ENCODE measurements at places on chromosomes 5 and 9.

DNA sequence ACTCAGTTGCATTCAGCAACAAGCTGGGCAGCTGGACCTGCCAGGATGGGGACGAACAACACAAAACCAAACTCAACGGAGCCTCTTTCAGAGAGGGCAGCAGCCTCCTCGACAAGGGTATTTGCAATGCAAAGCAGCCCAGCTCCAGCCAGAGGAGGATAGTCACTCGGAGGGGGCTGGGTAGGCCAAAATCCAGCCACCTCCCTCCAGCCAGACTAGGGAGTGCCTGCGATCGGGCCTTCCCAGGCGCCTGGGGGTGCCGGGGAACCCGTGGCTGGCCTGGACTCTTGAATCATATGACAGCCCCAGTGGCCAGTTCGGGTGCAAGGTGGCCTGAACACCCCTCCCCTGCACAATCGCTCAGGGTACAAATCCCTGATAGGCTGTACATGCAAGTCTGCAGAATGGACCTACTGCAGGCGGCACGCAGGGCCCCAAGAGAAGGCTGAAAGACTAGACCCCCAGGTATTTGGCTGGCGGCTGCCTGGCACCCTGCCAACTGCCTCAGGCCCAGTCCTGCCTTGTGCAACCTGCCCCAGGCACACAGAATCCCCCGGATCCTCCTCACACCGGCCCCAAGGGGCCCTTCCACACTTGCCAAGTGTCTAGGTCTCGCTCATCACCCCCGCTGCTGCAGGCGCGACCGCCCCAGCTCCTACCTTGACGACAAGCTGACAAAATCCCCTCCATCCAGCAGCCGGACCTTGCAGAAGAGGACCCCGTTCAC is 1.3 kb downstream of the EEIG1 start:
- peak; percentile 57 for DNase-seq

- no peak for DNase-seq
These were observed 497.0 kb upstream of the TUSC1 start for GRCh38 chr9:26175264-26175663.

GRCh38 chr9:1871626-1872419 is 143.3 kb upstream of the SMARCA2 start:
- DNase-seq, result peak; percentile 72

DNA sequence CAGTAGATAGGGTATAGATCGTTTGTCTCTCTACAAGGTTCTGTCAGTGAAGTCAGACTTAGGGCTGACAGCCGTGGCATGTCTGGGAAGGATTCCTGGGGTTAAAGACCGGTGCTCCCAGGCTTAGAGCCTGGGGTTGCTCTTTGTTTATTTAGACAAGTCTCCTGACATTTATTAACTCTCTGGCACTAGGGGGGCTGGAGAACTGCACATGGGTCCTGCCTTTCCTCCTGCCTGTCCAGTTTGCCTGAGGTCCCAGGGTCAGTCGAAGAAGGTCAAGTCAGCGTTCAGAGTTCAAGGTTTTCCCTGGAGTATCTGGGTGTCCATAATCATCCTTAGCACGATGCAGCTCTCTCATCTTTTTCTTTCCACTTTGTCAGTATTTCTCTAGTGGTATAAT is 5.6 kb downstream of the EGFLAM start:
- DNase-seq, result no peak

DNA sequence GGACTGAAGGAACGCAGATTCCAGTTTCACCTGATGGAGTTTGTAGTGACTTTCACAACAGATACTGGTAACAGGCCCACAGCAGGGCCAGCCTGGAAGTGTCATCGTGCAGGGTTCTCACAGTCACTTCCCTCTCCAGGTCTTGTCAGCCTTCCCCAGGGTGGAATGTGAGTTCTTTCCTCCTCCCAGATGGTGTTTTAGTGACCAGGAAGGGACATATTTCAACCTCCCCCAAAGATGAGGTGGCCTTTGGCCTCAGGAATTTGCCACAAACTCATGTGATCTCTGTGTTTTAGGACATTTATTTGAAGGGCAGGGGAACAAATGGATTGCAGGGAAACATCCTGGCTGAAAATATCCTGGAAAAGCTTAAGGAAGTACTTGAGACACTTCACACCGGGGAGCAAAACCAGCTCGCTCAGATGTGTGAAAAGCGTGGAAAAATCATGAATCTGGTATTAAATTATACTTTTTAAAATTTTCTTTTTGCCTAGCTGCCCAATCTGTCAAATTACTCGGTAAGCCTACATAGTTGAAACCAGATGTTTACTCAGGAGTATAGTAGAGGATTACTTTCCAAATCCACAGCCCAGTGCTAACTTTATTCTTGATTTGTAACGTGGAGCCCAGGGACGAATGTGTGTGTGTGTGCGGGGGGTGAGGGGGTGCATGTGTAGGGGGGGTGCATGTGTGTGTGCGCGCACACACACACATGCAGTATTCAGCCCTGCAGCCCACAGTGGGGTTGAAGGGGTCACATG is 66.8 kb downstream of the PTPDC1 start:
- no peak for DNase-seq

- DNase-seq, result no peak
These were observed 1.4 kb downstream of the MEF2C start for GRCh38 chr5:88881571-88881971.

- no peak for DNase-seq
These were observed 11.2 kb downstream of the DNAJB5 start for GRCh38 chr9:35000535-35001284.

- DNase-seq, result no peak
These were observed 12.5 kb downstream of the GLIS3 start for GRCh38 chr9:4287386-4287785.

DNA sequence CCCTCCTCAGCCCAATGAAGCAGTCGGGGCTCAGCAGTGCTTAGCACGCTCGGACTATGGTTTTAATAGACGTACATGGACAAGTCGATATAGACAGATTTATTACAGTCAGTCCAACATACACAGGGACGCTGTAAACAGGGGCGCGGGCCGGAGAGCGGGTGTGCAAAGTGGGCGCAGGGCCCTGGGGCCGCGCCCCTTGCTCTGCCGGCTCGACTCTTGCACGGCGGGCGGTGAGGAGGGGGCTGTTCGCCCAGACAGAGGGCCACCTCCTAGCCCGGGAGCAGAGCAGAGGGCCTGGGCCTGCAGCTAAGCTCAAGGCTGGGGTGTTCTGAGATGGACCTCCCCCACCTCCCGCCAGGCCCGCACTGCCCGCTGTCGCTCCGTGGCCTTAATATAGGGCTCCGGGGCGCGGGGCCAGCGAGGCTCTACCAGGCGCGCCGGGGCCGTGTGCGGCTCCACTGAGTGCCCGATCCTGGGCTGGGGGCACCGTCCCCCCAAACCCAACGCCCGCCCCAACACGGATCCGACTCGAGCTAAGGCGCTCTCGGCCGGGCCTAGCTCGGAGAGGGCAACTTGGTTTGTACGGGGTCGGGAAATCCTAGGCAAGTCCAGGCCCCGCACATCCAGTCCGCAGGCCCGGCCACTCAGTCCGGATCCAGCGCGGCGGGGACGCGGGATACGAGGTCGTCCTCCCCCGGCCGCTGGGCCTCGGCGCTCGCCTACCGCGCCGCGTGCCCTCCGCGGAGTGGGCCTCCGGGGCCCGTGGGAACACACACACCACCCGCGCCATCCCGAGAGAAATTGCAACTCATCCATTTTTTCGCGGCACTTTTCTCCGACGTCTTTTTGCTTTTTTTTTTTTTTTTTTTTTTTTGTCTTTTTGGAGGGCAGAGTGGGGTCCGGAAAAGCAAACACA is 6.1 kb downstream of the PITX1 start:
- DNase-seq, result no peak

DNA sequence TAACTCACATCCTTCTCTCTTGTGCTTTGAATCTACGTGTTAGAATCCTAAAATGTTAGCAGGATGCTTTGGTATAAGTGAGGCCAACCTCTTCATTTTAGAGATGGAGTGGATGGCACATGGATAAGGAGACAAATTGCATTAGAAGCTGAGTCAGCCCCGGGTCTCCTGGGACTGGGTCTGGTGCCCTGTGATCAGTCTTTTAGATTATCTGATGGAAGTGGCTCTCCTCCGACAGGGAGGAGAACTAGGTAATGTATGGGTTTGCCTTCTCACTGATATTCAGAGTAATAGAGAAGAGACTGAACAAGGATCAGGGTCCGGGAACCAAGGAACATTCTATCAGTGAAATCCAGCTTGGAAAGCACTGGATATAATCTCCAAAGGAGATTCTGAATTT is 74.9 kb upstream of the TNFSF8 start:
- DNase-seq, result no peak

DNA sequence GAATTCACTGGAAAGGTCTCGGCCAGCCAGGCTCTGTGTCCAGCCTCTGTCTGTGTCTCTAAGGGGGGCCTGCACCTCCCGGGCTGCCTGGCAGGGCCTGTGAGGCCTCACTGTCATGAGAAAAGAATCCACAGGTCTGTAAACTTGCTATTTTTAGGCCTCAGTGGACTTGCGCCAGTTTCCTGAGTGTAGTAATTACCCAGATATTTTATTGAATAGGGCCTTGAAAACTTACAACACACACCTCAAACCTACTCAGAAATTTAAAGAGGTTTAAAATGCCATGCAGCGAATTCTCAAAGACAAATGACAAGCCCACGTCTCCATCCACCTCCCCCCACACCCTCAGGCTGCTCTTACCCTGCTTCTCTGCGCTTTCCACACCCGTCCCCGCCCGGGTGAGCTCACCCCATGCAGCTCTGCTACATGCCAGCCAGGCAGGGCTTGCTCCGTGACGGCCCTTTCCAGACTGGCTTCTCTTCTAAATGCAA is 8.8 kb upstream of the TENT4A start:
- no peak for DNase-seq

- no peak for DNase-seq
These were observed 5.1 kb downstream of the RPL37 start for GRCh38 chr5:40829748-40830533.

- DNase-seq, result no peak
These were observed 145.3 kb downstream of the PAPPA start for GRCh38 chr9:116298878-116299391.

DNA sequence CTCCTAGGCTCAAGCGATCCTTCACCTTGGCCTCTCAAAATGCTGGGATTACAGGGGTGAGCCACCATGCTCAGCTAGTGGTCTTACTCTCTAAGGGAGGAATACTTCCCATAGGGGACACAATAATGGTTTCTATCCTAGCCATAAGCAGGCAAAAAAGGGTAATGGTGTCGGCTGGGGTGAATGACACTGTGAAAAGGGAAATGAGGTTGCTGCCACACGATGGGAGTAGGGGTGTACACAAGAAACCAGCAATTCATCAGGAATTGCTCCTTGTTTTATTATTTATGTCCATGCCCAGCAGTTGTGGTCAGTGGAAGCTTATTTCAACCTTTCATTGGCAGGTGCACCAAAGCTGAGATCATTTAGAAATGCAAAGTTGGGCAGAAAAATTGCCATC is 70.3 kb upstream of the ZFR start:
- DNase-seq, result no peak
